Lower lobe of right lung (tissue), 2 donors: ENCODE measurements at places on chromosomes 1 and 21. TPM values are rescaled to one million over a fixed set of nuclear protein-coding genes. Genes with fewer than 3 reads are reported as not detected.

DNA sequence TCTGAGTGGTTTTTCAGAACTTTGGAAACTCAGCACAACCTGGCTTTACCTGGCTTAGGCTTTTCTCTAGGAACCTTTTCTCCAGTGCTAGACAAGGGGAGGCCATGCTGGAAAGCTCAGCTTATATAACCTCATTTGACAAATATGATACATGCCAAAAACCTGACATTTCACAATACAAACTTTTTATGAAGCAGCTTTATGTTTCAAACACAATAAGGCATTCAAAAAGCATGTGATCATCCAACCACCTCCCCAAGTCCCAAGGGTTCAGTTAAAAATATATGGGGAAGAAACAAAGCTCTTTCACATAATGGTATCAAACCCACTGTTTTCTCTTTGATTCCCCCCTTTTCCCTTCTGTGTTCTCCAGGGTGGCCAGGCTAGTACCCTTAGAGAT is 63.7 kb downstream of the ZC3H11B start:
- H3K27me3 ChIP-seq = no peaks in the 10 kb centered on the region
- DNase-seq = no peak
- H3K4me3 ChIP-seq = no peak overlapping the region
- H3K36me3 ChIP-seq = no peaks in the 10 kb centered on the region

- no peak overlapping the region for H3K27ac ChIP-seq
- no peak overlapping the region for H3K4me3 ChIP-seq
- H3K27me3 ChIP-seq = no peaks in the 10 kb centered on the region
- H3K4me1 ChIP-seq = peaks cover 29% of the 10 kb centered on the region
- DNase-seq = peak; percentile 55
Measured at GRCh38 chr1:7574121-7575040, 196.7 kb upstream of the VAMP3 start.

OPRD1 gene
- not detected for total RNA-seq

MASP2 gene
- total RNA-seq = not detected

GRCh38 chr1:201313086-201313485 is 29.8 kb downstream of the PKP1 start:
- H3K36me3 ChIP-seq = no peaks in the 10 kb centered on the region
- no peaks in the 10 kb centered on the region for H3K27me3 ChIP-seq
- H3K27ac ChIP-seq = no peak overlapping the region
- no peak overlapping the region for H3K4me3 ChIP-seq
- DNase-seq = peak; percentile 31
- H3K4me1 ChIP-seq = peaks cover 38% of the 10 kb centered on the region

CYP4Z1 gene
- total RNA-seq = 1.4 TPM

DNA sequence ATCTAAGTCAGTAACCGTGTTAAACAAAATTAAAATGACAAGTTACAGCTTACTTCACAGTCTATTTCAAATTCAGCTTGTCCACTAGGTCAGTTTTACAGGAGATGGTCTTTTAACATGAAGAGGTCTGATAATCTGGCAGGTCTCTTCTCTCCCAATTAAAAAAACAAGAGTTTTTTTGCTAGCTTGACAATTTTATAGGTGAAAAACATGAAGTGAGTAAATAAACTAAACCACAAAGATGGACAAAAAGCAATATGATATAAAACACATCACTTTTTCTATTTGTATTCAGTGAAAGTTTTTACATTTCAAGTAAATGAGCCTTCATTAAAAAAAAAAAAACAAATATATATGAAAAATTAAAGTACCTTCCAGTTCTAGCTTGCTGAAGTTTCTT is 25.0 kb upstream of the TTC39A start:
- no peaks in the 10 kb centered on the region for H3K27me3 ChIP-seq
- H3K4me1 ChIP-seq = no peaks in the 10 kb centered on the region
- no peak overlapping the region for H3K27ac ChIP-seq
- H3K4me3 ChIP-seq = no peak overlapping the region
- H3K36me3 ChIP-seq = peaks cover 64% of the 10 kb centered on the region
- DNase-seq = no peak

IL22RA1 gene
- total RNA-seq = 0.83 TPM

GRCh38 chr1:159141584-159142390 is 29.6 kb upstream of the CADM3 start:
- no peak overlapping the region for H3K27ac ChIP-seq
- no peaks in the 10 kb centered on the region for H3K4me1 ChIP-seq
- H3K4me3 ChIP-seq = no peak overlapping the region
- H3K27me3 ChIP-seq = peaks cover 19% of the 10 kb centered on the region

DNA sequence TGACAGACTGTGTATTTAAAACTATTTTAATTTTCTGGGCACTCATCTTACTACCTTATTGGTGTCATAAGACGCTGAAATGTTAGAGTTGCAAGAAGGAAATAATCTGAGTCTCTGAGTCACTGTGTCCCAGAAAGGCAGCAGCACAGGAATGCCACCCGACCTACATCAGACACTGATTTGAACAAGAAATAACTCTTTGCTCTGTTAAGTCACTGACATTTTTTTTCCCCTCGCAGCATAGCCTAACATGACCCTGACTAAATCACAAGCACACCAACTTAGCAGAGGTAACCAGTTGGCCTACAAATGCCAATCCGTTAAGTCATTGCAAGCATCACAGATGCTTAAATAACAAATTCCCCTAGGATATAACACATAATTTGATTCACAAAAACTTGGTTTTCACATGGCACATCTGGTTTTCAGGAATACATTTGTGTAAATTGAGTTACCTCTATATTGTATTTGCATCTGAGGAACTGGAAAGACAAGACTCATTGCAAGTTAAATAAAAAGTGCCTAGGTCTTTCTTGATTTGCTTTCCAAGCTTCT is 349.1 kb downstream of the SEC16B start:
- no peak overlapping the region for H3K4me3 ChIP-seq
- no peak for DNase-seq
- H3K4me1 ChIP-seq = no peaks in the 10 kb centered on the region
- no peaks in the 10 kb centered on the region for H3K27me3 ChIP-seq

DNA sequence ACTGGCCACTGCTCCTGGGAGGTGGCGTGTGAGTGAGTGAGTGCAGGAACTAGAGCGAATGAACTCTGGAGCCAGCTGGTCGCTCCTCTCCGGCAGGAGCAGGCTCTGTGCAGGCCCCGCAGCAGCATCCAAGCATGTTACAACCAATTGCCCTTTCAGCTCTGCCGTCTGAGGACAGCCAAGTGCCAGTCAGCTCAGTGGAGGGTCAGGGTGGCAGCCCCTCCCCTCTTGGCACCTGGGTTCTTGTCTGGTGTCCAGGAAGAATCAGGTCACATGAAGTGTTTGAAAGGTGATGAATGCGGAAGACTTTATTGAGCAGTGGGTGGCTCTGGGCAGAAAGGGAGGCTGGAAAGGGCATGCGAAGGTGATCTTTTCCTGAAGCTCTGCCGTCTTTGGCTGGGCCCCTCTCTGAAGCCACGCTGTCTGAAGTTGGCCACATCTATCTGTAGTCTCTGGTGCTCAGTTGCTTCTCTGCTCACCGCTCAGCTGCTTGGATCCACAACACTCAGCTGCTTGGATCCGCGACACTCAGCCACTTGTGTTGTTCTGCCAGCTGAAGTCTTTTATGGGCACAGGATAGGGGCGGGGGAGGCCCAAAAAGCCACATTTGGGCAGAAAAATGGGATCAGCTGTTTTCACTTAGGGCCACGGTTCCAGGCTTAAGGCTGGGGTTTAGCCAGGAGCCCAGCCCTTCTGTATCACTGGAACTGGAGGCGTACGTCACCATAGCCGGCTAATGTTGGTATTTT is 139.8 kb downstream of the ADSS2 start:
- H3K36me3 ChIP-seq = no peaks in the 10 kb centered on the region
- no peak overlapping the region for H3K4me3 ChIP-seq
- H3K4me1 ChIP-seq = no peaks in the 10 kb centered on the region
- no peak overlapping the region for H3K27ac ChIP-seq
- DNase-seq = no peak

DNA sequence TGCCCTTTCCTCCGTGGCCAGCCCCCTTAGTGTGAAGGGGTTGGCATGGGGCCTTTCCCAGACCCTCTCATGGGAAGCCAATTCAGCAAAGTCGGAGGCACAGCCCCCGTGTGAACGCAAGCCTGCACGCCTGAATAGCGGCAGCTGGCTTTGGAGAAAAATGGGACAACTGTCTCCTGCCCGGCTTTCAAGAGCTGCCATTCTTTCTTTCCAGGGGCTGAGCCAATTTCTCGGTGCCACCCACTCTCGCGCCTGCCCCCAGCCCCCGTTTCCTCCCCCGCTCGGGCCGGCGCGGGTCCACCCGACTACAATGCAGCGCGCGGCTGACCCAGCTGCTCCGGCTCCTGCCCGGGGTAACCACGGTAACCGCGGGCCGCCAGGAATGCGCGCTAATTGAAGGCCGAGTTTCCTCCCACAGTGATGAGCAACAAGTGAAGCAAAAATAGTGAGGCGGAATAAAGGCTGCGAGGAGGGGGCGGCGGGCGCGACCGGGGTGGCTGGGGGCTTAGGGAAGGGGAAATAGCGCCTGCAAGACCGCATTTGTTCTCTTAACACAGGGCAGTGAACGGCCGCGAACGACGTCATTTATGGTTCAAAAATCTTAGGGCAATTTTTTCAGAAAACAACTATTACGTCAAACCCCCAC is 27.8 kb downstream of the ILDR2 start:
- H3K4me3 ChIP-seq = peak overlapping the region; percentile 27
- peak; percentile 43 for DNase-seq
- no peak overlapping the region for H3K27ac ChIP-seq

ZNF669 gene
- 9.0 TPM for total RNA-seq

TMEM125 gene
- 197 TPM for total RNA-seq

GRCh38 chr1:200887772-200888348 is 6.8 kb upstream of the INAVA start:
- no peaks in the 10 kb centered on the region for H3K36me3 ChIP-seq
- H3K4me1 ChIP-seq = peaks cover 15% of the 10 kb centered on the region
- DNase-seq = no peak
- H3K4me3 ChIP-seq = peak overlapping the region; percentile 23
